ENCODE measurements at places on chromosomes 4 and X. TPM values are rescaled to one million over a fixed set of nuclear protein-coding genes. Genes with fewer than 3 reads are reported as not detected.

The C4orf54 gene
- total RNA-seq: not detected

The CPE gene
- total RNA-seq: not detected

The MANBA gene
- 16.3 TPM for total RNA-seq

The DACH2 gene
- not detected for total RNA-seq

The SLC6A14 gene
- total RNA-seq: not detected

The CCNA2 gene
- 102 TPM for total RNA-seq

The TEX13D gene
- total RNA-seq: 0.23 TPM

The SRPK3 gene
- total RNA-seq: 0.09 TPM

The TMPRSS11F gene
- not detected for total RNA-seq
